ENCODE measurements at places on chromosomes 13 and 19. TPM values are rescaled to one million over a fixed set of nuclear protein-coding genes. Genes with fewer than 3 reads are reported as not detected.

The FKBP8 gene
- total RNA-seq = 231 TPM

The RHPN2 gene
- 0.14 TPM for total RNA-seq

The ZNF432 gene
- total RNA-seq = 23.4 TPM

The GPR42 gene
- total RNA-seq = not detected

The C13orf42 gene
- total RNA-seq = not detected

The LILRB2 gene
- 1.2 TPM for total RNA-seq

The PSG11 gene
- not detected for total RNA-seq

The HIPK4 gene
- total RNA-seq = not detected

The ZNF329 gene
- total RNA-seq = 17.4 TPM

The OLFM4 gene
- not detected for total RNA-seq

The NCAN gene
- not detected for total RNA-seq

The TARM1 gene
- not detected for total RNA-seq

The ZIC5 gene
- not detected for total RNA-seq

The IRF3 gene
- 366 TPM for total RNA-seq

The PTH2 gene
- not detected for total RNA-seq

The TPRX2 gene
- total RNA-seq = not detected

The ELANE gene
- total RNA-seq = not detected

The ZNF285 gene
- total RNA-seq = 2.0 TPM
